ENCODE measurements at places on chromosomes 5 and 9.

DNA sequence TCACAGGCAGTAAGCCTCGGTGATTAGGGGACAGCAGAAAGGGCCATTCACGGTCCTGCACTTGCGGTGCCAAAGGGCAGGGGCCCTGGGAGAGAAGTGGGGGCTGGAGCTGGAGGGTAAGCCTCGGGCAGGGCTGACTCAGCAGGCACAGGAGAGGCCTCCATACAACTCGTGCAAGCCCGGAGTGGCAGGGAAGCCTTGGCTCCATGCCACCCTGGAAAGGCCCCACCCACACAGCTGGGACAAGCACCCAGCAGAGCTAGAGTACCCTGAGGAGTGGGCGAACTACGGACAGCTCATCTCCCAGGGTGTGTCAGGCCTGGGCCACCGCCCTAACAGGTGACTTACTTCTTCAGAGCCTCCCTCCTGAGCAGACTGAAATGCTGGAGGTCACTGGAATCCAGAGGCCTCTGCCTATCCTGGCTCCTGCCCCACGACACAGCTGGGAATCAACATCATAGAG lies 5.6 kb upstream of the CAMK2A start:
- peak; percentile 91 for DNase-seq

DNA sequence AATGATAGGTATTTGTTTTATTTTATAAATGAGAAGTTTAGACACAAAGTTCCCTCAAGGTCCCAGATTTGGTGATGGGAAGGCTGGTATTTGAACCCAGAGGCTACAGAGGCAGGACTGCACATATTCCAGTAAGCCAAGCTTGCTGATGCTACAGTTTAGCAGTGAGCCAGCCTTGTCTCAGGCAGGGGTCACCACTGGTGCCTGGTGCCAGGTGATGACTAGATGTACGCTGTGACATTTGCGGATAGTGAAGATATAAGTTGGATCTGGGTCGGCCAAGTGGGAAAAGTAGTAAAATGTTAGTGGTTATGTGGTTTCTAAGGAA lies 143.9 kb downstream of the AOPEP start:
- DNase-seq, result no peak

GRCh38 chr9:127970401-127971313 lies 10.1 kb downstream of the EEIG1 start:
- no peak for DNase-seq

DNA sequence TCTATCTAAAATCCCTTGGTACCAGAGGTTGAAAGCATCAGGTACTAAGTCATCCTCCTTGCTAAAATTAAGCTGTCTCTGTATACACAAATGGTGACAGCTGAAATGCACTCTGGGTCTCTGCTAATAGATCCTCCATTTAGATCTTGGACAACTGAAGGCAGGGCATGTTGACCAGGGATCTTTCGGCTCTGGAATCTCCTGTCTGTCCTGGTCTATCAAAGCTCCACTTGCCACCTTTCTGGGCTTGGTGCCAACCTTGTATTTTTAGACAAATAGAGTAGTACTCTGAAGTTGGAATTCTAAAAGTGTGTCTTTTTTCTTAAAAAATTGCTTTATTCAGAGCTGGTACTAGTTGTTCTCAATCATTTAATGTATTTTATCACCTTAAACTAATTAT lies 135.2 kb upstream of the HMHB1 start:
- DNase-seq, result no peak

DNA sequence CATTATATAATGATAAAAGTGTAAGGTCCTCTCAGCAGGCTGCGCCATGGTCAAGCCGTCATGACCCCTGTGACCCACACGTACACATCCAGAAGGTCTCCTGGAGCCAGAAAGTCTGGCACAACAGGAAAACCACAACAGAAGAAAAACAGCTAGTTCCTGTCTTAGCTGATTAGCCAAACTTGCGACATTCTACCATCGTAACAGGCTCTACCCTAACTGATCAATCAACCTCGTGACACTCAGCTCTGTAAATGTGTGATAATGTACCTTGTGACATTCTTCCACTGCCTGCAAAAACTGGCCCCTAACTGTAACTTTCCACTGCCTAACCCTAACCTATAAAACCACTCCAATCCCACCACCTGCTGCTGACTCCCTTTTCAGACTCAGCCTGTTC lies 316.4 kb upstream of the TUSC1 start:
- DNase-seq, result no peak

Data from RWPE1 (cell line).